Upper lobe of right lung (tissue), 1 donor: ENCODE measurements at places on chromosomes 12 and 14.
A peak's percentile ranks its signal among the peaks of the same experiment; 100 is the strongest.

DNA sequence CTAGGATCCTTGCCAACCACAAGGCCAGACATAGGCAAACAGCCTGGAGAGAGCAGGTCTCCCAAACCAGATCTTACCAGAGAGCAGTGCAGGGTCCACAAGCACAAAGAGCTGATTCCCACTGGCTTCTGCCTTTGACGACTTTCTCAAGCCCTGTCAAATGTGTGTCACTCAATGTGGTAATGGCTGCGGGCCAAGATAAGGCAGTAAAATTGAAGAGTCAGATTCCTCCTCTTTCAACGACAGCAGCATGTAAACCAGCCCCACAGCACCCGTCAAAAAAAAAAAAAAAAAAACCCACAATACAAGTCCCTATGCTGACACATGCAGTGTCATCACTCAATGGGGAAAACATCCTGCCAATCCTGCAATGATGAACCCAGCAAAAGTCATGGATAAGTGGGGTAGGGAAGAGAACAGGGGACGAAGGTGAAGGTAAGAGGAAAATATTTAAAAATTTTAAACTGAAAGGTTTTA lies at the start of gene STON2:
Gene STON2, minus strand, starts transcription at position 123 of the 477 bp plus-strand sequence. CDS start 1,942 bp downstream, outside the sequence.
- DNase-seq = no peak

GRCh38 chr14:77151245-77151644 lies 9.7 kb upstream of the ZDHHC22 start:
- DNase-seq = no peak

DNA sequence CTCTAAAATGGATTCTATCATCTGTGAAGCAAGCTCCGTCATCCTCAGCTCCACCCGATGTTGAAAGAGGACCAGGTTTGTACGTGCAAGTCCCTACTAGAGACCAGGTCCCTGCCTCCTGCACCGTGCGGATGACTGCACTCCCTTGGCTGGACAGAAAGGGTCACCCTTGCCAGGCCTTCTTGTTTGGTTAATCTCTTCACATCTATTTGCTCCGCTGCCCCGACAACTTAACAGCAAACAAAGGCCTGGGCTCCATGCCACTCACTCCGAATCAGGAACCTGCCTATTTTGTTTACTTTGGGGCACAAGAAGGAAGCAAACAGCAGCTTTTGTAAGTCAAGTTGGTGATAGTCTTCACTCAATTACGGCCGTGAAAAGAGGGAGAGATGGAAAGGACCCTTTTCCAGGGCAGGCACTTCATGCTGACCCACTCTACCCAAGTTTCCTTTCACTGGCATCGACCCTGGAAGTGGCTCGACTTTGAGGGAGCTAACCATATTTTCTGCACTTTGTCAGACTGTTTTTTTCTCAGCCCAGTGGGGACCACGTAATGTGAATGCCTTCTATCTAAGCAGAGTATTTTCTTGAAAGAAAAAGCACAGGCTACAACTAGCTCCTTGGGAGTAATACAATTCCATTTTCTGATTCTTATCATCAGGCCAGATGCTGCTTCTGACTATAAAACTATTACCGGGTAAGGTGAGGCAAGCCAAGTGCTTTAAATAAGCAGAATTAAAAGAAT lies 202.6 kb downstream of the FOXN3 start:
- DNase-seq = peak; percentile 90

GRCh38 chr12:117014342-117014887 lies 84.8 kb downstream of the TESC start:
- no peak for DNase-seq
